CD8-positive, alpha-beta T cell (primary cell): ENCODE measurements at places on chromosomes 4 and X. TPM values are rescaled to one million over a fixed set of nuclear protein-coding genes. Genes with fewer than 3 reads are reported as not detected.

DNA sequence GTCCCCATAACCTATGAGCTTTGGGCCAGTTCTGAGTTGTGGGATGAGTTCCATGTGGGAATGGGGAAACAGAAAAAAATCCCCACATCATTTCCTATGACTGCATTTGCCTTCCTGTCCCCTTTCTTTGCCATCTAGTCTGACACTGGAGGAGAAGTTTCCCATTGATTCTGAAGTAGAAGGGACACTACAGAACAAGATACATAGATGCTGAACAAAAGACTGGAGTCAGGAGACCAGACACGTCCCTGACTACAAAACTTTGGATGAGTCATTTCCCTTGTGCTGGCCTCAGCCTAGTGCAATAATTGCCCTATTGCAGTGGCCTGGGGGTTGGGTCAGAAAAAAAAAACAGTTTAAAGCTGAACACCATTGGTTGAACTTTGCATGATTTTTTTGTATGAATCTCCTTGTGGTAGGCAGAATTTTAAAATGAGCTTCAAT, 22.1 kb downstream of the BEX3 start:
- no peak for DNase-seq

- no peak for DNase-seq
Observed at GRCh38 chr4:113052379-113052951, 3.0 kb downstream of the ANK2 start.

GRCh38 chr4:138602664-138603063, 360.5 kb upstream of the SLC7A11 start:
- no peak for DNase-seq

GRCh38 chr4:47715716-47716416, 122.0 kb downstream of the CORIN start:
- DNase-seq, result no peak

- DNase-seq, result no peak
Observed at GRCh38 chrX:48695925-48696300, 621 bp upstream of the SUV39H1 start.

DNA sequence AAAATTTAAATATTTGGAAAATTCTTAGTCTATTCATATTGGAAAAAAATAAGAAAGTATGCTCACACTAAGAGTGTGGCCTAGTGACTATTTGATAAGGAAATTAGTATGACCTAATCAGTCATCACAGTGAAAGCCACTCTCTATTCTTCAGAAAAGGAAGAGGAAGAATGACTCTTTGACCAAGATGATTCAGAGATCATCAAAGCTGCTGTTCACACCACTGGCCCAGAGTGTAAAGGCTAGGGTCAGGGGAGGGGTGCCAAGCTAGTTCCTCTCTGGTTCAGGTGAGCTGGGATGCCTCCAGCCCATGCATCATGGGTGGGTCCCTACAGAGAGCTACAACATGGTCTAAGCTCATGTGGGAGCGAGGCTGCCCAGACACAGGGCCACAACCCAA, 396.9 kb upstream of the NDST3 start:
- DNase-seq, result no peak

The NXF2 gene
- not detected for total RNA-seq

DNA sequence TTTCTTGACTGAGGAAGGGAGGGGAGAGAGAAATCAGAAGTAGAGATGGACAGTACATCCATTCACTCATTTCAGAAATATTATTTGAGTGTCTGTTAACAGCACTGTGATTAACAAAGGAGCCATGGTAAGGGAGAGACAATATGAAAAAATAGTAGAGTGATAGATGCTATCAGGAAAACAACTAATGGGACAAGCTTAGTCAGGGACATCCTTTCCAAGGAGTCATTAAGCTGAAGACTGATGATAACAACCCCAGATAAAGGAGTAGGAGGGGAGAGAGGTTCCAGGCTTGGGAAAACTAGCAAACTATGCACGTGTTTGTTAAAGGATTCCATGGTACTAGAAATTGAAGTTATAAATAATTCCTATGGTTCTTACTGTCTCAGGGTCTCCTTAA, 122.2 kb downstream of the CBR4 start:
- DNase-seq, result no peak

DNA sequence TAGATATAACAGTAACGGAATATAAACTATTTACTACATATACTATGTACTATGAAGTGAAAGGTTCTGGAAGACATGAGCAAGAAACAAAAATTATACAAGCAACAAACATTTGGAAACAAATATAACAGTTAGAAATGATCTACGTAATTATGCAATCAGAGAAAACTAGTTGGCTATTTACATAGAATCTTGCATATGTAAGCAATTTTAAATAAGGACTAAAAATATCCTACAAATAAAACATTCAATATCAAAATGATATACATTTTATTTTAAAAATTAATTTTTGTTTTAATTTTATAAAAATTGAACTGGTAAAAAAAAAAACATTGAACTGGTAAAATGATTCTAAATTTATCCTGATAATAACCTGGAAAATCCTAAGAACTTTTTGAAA, 642.5 kb upstream of the PCDH10 start:
- DNase-seq, result no peak

DNA sequence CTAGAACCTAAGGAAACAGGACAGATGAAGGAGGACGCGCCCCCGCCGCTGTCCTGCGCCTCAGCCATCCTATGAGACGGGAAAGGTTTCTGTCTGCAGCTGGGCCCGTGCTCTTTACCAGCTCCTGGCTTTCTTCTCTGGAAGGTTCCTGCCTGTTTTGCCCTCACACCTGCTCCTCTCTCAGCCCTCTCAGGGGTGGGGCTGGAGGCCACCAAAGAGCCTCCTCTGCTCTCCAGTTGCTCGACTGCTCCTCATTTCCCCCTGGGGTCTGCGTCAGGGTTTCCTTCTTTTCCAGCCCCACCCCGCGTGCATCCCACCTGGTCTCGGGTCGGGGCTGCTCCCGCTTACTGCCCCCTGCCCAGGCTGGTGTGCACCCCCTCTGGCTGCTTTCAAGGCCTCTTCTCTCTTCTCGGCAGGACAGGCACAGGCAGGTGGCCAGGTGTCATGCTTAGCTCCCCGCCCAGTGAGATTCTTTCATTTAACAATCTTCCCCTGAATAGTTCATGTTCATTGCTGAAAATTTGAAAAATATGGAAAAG, 4.6 kb downstream of the HTT-AS start:
- DNase-seq, result no peak

GRCh38 chr4:23720556-23720955, 169.3 kb downstream of the PPARGC1A start:
- no peak for DNase-seq

DNA sequence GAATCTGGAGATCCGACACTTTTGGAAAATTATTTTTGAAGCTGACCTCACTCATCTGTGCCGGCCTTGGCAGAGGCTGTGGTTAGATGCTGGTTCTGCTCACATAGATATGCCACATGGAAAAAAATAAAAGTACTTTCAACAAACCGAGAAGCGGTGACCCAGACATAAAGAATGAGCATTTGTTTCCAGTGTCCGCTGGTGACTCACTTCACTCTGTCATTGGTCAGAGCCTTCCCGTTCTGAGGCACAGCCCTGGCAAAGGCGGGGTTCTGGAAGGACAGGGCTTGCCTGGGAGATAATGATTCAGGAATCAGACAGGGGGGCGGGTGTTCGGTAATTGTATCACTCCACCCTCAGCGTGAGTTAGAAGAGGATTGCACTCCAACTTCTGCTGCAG, 172.4 kb upstream of the MXRA5 start:
- no peak for DNase-seq

DNA sequence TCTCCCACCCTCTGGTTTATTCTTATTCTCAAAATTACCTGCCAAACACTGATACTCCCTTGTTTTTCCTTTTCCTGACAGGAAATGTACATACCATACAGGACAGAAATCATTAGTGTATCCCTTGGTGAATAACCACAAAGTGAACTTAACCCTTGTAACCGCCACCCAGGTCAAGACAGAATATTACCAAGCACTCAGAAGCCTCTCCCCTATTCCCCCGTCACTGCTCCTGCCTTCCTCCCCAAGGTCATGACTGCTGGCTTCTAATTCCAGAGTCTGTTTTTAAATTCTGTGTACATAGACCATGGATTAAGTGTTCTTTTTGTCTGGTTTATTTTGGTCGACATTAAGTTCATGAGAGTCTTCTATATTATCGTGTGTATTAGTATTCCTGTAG, 37.7 kb downstream of the HTT start:
- DNase-seq, result no peak

DNA sequence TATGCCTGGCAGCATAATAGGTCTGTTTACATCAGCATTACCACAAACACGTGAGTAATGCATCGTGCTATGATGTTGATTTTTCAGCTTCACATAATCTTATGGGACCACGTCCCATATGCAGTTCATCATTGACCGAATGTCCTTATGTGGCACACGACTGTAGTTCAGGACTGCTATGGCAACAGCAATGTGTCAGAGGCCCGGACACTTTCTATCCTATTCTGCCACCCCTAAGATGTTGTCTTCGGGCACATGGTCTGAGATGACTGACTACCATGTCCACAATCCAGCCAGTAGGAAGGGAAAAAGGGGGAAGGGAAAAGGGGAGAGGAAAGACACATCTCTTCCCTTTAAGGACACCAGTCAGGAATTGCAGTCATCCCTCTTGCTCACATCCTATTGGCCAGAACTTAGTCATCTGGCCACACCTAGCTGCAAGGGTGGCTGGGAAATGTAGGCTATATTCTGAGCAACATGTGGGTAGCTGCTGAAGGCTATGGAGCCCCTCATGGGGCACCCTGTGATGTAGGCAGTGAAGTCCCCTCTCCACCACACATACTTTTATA, 196.0 kb upstream of the RBPJ start:
- DNase-seq, result no peak

DNA sequence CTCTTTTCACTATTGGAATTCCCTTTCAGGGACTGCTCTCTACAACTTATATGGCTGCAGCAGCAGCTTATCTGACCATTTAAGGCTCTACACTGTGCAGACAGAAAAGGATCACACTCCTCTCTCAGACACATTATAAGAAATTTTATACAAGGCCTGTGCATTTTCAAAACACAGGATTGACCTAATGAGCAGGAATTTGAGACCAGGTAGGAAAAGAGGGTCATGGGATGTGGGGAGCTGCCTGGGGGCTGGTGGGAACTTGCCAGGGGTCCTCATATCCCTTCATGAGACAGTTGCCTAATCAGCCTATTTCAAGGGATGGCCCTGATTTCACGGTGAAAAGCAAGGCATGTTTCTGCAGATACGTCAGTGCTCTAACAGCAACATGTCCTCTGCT, 77.1 kb downstream of the SORBS2 start:
- DNase-seq, result no peak

GRCh38 chr4:105350859-105351490, 122.9 kb downstream of the PPA2 start:
- DNase-seq, result no peak

GRCh38 chr4:84279678-84280077, 219.4 kb downstream of the NKX6-1 start:
- no peak for DNase-seq

The TCEAL7 gene
- not detected for total RNA-seq

DNA sequence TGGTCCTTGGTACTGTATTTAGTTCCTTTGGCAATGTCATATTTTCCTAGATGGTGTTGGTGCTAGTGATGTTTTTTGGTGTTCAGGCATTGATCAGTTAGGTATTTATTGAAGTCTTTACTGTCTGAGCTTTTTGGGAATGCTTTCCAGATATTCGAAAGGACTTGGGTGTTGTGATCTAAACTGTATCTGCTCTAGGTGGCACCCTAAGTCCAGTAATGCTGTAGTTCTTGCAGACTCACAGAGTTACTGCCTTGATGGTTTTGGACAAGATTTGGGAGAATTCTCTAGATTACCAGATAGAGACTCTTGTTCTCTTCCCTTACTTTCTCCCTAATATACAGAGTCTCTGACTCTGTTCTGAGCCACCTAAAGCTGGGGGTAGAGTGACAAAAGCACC, 513.6 kb upstream of the PITX2 start:
- DNase-seq, result no peak

DNA sequence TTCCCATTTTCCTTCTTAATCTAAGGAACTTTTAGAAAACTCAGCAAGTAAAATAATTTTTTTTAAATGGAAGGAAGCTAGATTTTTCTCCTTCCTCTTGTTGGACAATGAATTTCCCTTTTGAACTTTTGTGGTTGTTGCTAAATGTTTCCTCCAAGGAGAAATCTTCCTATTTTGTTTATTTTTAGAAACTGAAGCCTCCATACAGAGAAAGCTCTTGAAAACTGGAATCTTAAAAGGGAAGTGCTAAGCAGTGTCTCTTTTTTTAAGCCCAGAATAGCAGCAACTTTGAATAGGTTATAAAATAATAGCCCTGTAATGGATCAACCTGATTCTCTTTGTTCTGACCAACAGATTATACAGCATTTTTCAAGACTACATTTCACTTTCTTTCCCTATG, 15.1 kb upstream of the DCLK2 start:
- no peak for DNase-seq

- no peak for DNase-seq
Observed at GRCh38 chr4:83320548-83320947, 14.1 kb downstream of the HPSE start.

GRCh38 chr4:53702334-53703266, 111.3 kb upstream of the LNX1 start:
- peak; percentile 3 for DNase-seq

The TIMM8A gene
- 7.0 TPM for total RNA-seq

DNA sequence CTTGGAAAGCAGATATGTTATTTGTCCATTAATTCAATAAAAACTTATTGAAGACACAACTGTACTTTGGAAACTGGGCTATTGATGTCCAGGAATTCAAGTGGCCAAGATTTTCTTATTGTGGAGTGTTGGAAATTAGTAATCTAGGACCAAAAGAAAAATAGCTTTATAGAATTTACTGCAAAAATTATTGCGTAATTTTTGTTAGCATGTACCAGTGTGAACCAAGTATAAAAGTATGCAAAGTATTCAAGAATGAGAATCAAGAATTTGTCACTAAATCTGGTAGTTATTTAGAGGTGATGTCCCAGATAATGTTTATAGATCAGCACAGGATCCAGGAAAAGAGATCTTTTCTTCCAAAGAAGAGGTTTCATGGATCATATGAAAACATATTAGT, 468.9 kb upstream of the CTSO start:
- DNase-seq, result no peak

DNA sequence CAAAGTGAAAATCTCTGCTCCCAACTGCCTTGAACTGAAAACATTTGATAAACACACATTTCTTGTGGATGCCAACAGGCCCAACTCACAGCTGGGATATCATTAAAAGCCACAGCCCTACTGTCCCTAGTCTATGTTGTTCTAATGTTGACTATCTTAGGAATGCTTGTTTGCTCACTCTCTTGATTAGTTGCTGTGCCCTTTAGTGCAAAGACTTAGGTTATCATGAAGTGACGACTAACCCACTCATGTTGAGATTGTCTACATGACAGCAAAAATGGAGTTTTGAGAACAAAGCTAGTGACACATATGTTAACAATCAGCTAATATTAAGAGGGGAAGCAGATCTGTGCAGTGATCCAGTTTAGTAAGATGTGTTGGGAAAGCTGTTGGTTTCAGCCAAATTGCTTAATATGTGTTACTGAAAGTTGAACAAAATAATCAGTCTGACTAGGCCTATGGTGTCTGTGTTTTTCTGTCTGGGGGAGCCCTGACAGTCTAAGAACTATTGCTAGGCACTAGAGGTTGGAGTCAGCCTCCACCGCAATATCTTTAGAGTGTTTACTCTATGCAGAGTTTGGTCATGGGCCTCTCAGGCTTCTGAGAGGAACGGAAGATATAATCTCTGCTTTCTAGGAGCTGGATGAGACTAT, 125.5 kb downstream of the ATG4A start:
- DNase-seq, result no peak

GRCh38 chr4:169212981-169213380, 57.8 kb downstream of the SH3RF1 start:
- no peak for DNase-seq

- DNase-seq, result no peak
Observed at GRCh38 chr4:160745126-160745525, 1418.7 kb downstream of the FSTL5 start.
